ENCODE measurements at places on chromosomes 6 and 20.

DNA sequence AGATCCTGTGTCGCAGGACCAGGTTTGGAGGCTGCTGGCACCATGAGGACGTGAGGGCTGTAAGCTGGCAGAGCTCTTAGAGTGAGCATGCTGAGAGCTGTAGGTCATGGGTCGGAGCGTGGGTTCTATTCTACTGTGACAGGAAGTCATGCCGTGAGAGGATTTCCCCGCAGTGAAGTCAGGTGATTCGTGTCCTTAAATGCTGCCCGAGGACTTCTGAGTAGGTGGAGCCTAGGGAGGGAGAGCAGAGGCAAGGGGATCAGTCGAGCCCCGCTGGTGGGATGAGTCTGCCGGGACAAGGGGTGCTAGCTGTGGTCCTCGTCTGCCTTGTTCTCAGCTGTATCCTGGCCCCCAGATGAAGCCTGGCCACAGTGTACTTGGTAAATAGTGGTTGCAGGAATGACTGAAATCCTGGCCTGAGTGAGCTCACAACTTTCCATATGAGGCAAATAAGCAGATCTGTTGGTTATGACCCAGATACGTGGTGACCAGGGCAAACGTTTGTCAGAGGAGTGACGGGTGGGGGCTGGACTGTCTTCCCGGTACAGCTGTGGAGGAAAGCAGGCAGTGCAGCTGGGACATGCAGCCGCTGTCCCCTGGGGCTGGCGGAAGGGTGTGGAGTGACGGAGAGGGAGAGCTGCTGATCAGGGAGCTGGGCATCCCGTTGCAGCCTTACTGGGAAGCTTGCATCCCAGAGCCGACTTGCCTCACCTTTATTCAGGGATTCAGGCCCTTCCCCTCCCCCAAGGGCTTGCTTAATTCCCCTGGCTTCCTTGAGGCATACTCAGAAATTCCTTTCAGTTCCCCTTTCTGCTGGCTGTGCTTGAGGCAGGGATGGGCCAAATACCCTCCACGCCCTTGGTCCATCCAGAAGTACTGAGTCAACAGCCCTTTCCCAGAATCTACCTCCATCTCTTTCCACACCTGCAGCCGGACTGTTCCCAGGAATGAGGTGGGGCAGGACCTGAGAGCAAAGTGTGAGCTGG is 250.9 kb upstream of the RREB1 start:
- peak; percentile 47 for DNase-seq

- DNase-seq: no peak
Observed at GRCh38 chr20:47228654-47229053, 127.8 kb downstream of the ZMYND8 start.

- DNase-seq: no peak
Observed at GRCh38 chr6:111183702-111184517, 96.6 kb downstream of the SLC16A10 start.

GRCh38 chr20:859751-860231 is 26.3 kb downstream of the FAM110A start:
- DNase-seq: no peak

DNA sequence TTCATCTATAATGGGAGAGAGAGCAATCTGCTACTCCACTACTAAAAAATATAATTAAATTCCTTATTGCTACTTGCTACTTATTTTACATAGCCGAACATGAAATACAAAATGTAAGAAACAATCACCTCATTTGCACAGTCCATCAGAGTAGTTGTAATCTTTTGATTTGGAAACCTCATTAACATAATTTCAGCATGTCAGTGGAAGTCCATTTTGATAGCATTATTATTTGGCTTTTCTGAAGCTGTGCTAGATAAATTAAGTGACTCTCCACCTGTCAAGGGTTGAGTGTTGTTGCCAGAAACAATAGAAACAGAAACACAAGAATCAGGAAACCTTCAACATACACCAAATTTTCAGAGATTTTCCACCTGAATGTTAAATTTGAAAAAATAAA is 250.0 kb downstream of the RFPL4B start:
- DNase-seq: no peak

DNA sequence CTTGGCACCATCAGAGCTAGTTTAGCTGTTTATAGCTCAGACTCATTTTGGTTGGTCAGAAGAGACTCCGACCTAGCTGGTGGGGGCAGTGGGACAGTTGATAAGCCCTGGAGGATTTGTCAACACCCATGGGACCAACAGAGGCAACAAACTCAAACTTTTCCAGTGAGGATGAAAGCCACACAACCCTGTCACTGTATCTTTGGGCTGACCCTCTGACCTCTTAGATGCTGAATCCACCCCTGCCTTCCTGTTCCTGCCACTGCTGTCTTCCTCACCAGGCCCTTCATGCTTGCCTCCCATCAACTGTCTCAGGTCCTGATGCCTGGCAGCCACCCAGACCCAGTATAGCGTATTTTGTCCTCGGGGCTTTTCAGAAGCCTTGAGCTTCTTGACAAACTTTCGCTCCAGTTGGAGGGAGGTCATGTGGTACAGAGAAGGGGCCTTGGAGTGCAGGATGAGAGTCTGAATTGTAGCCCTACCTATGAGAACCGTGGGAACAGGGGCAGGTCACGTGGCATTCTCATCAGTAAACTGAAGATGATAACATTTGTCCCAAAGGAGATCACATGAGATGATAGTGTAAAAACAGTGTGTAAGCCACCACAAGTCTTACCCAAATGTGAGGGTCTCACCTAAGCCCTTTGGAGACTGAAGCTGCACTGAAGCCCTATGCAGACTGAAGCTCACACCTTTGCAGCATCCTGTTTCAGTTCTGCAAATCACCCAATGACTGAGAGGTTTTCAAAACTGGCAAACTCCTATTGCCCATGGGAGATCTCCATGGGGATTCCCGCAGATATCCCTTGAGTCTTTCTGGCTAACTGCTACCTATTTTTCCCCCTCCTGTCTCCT is 72.0 kb upstream of the F13A1 start:
- no peak for DNase-seq

GRCh38 chr6:131803007-131803769 is 4.6 kb upstream of the ENPP1 start:
- DNase-seq: no peak

DNA sequence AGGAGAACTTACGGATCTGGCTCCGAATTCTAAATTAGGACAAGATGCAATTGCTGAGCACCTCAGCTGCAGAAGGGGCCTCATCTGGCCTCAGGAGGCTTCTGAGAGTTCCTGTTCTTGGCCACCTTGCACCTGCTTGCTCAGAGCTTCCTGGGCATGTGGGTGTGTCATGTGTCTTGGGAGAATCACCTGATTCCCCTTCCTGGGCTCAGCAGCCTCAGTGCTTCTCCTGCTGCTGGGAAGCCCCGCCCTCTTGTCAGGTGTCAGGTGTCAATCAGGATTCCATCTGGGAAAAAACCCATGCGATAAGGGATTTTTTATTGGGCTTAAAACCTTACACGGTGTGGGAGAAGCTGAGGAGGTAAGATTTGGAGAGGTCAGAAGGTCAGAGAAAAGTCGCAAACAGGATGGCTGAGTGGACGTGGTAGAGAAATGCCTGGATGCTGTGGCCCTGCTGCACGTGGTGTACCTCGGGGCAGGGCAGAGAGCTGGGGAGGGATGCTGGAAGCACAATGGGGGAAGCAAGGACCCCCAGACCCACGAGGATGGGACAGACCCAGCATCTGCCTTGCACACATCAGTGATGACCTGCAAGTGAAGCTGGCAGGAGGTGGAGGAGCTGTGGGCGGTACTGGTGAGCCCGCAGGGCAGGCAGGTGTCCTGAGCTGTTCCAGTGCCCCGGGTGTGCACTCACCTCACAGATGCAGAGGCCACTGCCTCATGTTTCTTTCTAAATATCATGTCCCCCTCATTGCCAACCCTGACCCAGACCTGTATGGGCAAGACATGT is 170.8 kb downstream of the CDH4 start:
- no peak for DNase-seq

- DNase-seq: no peak
Observed at GRCh38 chr20:48789185-48789668, 38.6 kb downstream of the PREX1 start.

- no peak for DNase-seq
Observed at GRCh38 chr6:91276315-91276714, 689.4 kb upstream of the MAP3K7 start.

DNA sequence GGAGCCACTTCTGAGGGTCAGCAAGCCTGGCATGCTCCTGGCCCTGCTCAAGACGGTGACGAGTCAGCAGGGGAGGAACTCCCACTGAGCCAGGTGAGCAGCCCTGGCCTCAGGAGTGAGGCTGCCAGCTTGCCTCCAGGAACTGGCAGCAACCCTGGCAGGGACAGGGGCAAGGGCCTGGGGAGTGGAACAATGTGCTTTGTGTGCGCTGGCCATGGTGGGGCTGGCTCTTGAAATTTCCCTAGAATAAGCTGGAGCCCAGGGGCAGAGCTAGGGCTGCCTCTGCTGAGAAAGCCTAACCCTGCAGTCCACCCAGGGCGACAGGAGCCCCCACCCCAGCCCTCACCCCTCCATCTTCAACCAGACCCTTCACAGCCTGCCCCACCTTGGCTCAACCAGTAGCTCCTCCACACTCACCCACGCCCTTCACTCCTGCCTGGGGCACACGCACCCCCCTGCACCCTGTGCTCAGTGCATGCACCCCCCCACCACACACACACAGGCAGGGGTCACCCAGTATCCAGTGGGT is 88.0 kb downstream of the MRPL14 start:
- DNase-seq: no peak

DNA sequence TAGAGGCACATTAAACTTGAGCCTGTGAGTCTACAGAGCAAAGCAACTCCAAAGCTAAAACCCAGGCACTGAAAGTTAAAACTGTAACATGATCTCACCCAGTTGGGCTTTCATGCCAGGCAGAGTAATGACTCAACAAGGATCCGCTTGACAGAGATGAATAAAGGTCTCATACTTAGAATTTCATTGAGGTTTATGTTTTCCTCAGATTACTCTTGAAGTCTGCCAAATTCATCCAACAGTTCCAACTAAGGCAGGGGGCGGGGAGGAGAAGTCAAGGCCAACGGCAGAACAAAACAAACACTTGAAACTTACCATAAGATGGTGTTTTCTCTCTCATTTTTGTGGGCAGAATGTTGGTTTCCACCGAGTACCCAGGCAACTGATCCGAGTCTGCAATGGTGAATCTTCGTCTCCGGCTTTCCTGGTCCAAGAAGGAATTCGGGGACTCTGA is 54.0 kb upstream of the IPCEF1 start:
- DNase-seq: peak; percentile 50

DNA sequence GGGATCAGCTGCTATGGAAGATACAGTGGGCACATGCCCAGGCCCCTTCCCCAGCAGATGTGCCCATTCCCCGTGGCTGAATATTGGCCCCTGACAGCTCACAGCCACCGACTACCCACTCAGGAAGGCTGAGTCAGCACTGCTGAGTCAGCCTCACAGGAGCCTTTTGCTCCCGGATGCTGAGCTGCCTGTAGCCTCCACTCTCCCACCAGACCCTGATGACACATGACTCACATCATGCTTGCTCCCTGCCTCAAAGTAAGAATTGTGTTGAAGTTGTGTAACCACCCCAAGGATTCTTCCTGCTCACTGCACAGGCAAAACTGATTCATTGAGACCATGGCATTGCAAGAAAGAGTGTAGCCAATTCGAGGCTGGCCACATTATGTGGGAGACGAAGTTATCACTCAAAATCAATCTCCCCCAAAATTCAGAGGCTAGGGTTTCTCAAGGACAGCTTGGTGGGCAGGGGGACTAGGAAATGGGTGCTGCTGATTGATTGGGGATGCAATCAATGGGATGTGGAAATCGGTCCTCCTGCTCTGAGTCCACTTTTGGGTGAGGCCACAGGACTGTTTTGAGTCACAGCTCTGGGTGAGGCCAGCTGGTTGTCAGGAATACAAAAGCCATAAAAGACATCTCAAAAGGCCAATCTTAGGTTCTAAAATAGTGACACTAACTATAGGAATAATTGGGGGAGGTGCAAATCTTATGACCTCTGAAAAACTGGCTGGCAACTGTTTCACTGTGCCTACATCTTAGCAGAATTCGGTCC is 556.6 kb upstream of the CDH4 start:
- DNase-seq: peak; percentile 27

DNA sequence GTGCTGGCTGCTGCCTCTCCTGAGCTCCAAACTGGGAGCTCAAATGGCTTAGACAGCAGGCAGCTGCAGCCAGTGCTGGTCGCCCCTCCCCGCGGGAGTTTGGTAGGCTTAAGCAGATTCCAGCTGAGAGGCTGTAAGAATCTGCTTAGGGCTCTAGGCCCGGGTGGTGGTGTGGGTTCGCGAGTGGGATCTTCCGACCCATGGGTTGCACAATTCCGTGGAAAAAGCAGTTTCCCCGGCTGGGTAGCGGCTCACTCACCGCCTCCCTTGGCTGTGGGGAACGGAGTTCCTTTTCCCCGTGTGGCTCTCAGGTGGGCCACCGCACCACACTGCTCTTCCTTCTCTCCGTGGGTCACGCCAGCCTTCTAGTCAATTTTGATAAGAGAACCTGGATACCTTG is 232.5 kb downstream of the PKHD1 start:
- DNase-seq: no peak

Data from stimulated activated CD4-positive, alpha-beta T cell treated with anti-CD3 and anti-CD28 coated beads, Interleukin-2, amount 100 ng/mL, for 24 hours (primary cell).